Effector memory CD8-positive, alpha-beta T cell (primary cell): ENCODE measurements at places on chromosomes 5 and 9.

DNA sequence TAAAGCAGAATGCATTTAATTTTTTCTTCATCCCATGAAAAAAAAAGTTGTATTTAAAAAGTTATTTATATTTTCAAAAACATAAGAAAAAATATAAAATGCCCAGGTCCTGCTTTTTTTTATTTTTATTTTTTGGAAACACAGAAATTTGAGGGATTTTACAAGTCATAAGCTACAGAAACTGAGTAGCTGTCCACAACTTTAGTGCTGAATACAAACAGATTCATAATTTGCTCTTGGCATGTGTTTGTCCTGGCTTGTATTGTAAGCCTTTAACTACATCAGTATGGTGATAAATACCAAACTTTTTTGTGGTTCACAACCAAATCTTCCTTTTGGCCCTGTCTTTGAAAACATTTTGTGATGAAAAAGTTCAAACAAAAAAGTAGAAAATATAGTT is 7.5 kb upstream of the PLCXD3 start:
- no peak for DNase-seq

DNA sequence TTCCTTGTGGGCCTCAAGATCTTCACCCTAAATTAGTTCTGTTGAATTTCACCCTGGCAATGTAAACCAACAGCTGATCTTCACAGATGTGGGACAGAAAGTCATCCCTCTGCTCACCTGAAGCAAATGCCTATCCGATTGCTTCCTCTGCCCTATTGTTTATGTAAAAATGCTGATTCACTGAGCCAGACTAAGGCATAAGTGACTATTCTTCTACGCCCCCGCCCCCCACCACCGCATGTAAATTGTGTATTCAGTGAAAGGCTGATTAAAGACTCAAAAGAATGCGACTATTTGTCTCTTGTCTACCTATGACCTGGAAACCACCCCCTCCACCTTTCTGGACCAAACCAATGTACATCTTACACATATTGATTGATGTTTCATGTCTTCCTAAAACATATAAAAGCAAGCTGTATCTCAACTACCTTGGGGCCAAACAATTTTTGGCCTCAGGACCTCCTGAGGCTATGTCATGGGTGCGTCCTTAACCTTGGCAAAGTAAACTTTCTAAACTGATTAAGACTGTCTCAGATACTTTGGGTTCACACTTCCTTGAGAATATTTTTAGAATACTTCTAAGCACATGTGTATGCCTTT is 129.7 kb upstream of the BOD1 start:
- no peak for DNase-seq

- DNase-seq: no peak
Observed at GRCh38 chr5:177495243-177496060, 2.0 kb downstream of the PDLIM7 start.

DNA sequence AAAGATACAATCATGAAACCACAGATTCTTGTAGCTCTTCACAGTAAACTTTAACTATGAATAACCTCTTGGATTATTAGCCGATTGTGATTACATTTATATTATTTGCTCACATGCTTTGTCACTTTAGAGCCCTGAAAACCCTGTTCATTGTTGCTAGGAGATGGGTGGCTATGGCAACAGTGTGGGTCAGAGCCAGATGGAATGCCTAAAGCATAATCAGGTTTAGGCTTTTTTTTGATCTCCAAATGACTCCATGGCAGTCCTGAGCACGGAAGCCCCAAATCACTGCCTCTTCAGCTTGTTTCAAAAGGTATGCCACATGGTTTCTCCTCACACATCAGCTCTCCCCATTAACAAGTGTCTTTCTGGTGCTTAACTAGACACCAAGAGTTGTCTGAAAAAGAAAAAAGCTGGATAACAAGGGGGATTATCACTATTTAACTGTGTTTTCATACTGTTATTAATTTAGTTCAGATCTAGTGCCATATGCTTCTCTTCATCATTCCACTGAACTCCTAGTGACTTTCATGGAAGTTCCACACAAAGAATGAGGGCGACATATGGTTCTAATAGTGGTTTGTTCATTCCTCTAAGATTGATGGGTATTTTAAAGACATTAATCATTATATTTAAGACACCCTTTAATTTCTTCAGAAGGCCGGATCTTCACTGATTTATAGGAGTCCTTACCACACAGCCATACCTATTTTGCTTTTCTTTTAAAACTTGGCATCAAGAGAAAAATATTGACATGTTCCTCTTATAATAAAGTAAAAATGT is 88.8 kb upstream of the PAM start:
- DNase-seq: no peak

DNA sequence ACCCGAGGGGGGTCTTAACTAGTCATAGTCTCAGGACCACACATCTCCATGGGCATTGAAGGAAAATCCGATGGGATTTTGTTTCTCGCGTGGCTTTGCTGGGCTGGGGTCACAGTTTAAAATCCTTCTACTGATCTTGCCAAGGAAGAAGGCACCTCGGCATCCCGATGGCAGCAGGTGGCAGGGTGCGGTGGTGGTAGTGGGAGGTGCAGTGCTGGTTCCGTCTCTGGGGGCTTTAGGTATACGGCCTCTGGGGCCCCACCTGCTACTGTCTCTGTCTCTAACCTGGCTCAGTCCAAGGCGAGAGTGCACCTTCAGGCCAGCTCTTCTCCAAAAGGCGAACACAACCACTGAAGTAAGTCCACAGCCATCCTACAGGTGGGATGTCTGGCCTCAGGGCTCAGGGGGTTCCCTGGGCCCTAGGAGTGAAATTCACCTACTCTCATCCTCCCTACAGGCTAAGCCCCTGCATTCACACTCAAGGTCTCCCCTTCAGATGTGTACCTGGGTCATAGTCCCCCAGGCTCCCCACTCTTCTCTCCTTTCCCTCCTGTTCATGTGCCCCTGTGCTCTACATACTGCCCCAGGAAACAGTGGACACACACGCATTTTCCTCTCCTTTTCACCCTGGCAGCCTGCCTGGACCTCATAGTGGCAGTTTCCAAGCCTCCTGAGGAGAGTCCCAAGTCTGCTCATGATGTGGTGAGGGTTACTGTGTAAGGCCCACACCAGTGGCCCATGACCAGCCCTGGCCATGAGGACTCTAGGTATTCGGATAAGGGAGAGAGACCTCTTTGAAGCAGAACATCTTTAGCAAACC is 736 bp upstream of the FCN2 start:
- no peak for DNase-seq

DNA sequence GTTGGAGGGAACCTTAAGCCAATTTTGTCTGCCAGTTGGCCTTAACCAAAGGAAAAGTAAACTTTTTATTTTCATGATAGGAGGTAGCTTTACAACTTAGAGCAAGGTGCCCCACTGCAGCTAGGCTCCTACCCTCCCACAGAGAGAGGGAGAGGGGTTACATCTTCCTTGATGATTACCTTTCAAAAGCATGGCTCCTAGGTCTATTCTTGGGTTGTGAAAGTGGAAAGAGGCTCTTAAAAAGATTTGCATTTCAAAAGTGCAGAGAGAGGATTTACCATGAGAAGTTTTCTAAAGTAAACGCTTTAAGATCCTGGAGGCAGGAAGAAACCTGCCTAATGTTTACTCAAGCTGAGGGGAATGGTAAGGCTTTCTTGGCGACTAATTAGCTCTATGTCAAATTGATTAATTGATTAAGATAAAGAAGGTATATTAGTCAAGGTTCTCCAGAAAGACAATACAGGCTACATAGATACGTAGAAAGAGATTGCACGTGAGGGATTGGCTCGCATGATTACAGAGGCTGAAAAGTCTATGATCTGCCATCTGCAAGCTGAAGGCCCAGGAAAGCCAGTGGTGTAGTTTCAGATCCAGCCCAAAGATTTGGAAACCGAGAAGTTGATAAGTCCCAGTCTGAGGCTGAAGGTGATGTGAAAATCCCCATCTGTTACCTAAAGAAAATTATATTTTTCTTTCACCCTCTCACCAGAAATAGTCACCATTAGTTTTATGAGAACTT is 333.8 kb upstream of the CTNND2 start:
- no peak for DNase-seq

DNA sequence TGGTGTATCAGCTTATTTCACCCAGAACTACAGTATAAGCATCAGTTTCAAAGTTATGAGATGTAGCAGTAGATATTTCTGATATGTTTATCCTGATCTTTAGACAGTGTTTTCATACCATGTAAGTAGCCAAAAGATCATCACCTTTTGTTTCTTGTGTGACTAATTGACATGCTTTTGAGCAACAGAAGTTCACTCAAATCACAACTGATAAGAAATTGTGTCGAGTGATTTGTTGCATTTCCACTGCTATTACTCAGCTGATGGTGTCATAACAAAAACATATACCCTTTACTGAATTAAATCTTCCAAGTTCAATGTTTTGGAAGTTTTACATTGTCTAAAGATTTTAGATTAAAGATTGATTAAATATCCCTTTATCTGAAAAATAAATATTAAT is 324.5 kb downstream of the TUSC1 start:
- DNase-seq: no peak

DNA sequence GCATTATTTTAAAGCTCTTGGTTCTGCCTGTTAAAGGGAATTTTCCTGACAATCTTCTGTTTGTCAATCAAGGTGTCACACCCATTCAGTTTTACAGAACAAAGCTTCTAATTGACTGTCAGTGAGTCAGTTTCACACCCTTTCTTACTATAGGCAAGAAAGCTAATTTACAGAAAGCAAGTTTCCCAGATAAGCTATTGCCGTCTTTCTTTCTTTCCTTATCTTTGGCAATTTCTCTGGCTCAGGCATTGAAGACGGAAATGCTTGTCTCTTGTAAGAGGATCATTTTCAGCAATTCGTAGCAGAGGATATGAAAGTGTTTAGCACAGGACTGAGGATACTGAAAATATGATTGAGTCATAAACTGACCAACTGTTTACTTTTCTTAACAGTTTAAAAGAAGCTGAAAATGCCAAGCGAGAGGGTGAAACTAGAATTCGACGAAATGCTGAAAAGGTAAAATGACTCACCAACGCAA is 27.0 kb downstream of the SPINK5 start:
- no peak for DNase-seq

- DNase-seq: no peak
Observed at GRCh38 chr5:133278317-133278716, 226.5 kb downstream of the HSPA4 start.
